Body of pancreas (tissue), 4 donors: ENCODE measurements at places on chromosomes 3 and 15. TPM values are rescaled to one million over a fixed set of nuclear protein-coding genes. Genes with fewer than 3 reads are reported as not detected.

DNA sequence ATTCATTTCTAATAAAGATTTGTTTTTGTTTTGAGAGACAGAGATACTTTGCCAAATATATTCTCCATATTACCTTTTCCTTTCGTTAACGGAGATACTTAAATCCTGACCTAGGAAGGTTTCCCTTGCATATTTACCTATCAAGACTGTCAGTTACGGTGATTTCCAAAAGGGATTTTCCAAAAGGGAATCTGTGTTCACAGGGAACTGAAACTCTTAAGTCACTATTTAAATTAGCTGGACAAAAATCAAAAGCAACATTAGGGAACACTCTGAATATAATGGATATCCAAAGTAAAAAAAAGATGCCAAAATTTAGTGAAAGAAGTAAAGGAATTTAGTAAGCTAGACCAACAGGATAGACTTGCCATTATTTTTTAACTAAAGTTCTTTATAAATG is 576 bp downstream of the LRRFIP2 start:
- peaks cover 32% of the 10 kb centered on the region for H3K4me1 ChIP-seq
- H3K27ac ChIP-seq, result peak overlapping the region; percentile 96
- H3K36me3 ChIP-seq, result no peaks in the 10 kb centered on the region
- no peak for DNase-seq
- no peak overlapping the region for H3K4me3 ChIP-seq

- peak overlapping the region; percentile 29 for H3K27ac ChIP-seq
- H3K4me3 ChIP-seq, result no peak overlapping the region
- H3K4me1 ChIP-seq, result no peaks in the 10 kb centered on the region
- peak; percentile 35 for DNase-seq
Measured at GRCh38 chr3:89278302-89279025, 171.0 kb downstream of the EPHA3 start.

DNA sequence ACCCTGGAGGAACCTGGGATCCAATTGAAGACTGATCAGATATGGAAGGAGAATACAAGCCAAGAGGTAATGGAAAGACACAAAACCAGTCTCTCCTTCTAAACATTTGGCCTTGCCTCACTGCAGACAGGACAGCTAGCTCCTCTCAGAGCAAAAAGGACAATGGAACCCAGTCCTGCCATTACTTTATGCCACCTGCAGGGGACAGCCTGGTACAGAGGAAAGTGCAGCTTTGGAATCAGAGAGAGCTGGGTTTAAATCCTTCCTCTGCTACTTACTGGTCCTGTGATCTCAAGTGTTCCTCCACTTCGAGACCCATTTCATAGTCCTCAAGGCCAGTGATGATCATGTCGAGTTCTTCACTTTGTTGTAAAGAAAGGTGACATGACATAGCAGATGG is 159.4 kb upstream of the SMAD3 start:
- no peak overlapping the region for H3K4me3 ChIP-seq
- H3K27me3 ChIP-seq, result no peaks in the 10 kb centered on the region
- no peak overlapping the region for H3K27ac ChIP-seq
- no peaks in the 10 kb centered on the region for H3K36me3 ChIP-seq

- no peak for DNase-seq
- H3K27ac ChIP-seq, result no peak overlapping the region
- no peaks in the 10 kb centered on the region for H3K27me3 ChIP-seq
- H3K4me1 ChIP-seq, result no peaks in the 10 kb centered on the region
- no peak overlapping the region for H3K4me3 ChIP-seq
Measured at GRCh38 chr3:59843821-59844220, 794.0 kb upstream of the CFAP20DC start.

- no peak for DNase-seq
- no peaks in the 10 kb centered on the region for H3K27me3 ChIP-seq
- no peak overlapping the region for H3K27ac ChIP-seq
- no peaks in the 10 kb centered on the region for H3K36me3 ChIP-seq
- H3K4me3 ChIP-seq, result no peak overlapping the region
Measured at GRCh38 chr15:82072926-82073537, 27.2 kb upstream of the MEX3B start.

DNA sequence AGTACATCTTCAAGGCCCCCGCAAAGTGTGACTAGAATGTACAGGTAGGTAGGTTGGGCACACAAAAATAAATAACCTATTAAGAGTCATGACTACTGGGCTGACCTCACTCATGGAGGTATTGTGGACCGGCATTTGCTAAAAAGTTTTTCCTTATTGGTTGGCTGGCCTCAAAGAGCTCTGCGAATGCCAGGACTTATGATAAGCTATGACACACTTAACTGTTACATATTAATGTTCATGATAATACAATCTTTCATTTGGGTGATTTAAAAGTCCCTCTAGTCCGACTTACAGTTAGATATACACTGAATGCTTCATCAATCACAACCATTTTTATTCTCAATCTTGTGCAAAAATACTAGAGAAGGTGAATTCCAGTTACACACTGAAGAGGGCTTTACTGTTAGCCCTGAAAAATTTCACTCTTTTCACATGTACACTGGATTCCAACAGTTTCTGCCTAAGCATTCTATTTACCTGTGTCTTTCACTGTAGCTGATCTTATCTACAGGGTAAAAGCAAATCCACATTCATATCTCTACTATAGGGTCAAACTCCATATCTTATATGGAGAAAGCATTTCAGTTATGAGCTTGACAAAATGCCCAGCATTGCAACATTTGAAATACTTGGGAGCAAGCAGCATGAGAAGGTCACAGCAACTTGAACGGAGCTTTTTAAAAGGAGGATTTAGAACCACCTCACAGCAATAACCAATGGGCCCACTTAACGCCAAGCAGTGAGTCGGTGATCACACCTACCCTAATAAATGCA is 329.1 kb downstream of the FOXP1 start:
- no peaks in the 10 kb centered on the region for H3K36me3 ChIP-seq
- peaks cover 38% of the 10 kb centered on the region for H3K4me1 ChIP-seq
- H3K27me3 ChIP-seq, result no peaks in the 10 kb centered on the region
- no peak overlapping the region for H3K4me3 ChIP-seq

- H3K4me3 ChIP-seq, result no peak overlapping the region
- H3K36me3 ChIP-seq, result no peaks in the 10 kb centered on the region
- H3K4me1 ChIP-seq, result no peaks in the 10 kb centered on the region
- DNase-seq, result no peak
Measured at GRCh38 chr15:33411596-33412540, 101.1 kb downstream of the RYR3 start.

- H3K4me1 ChIP-seq, result no peaks in the 10 kb centered on the region
- no peaks in the 10 kb centered on the region for H3K36me3 ChIP-seq
- no peak for DNase-seq
Measured at GRCh38 chr15:36313021-36313420, 266.4 kb upstream of the CDIN1 start.

The PRR20G gene
- total RNA-seq, result not detected

The CHRNA7 gene
- total RNA-seq, result 2.6 TPM

The RLBP1 gene
- not detected for total RNA-seq

The PIERCE2 gene
- 2.1 TPM for total RNA-seq
